ENCODE measurements at places on chromosomes 6 and 20. TPM values are rescaled to one million over a fixed set of nuclear protein-coding genes. Genes with fewer than 3 reads are reported as not detected.

GRCh38 chr6:394641-395289 is 3.2 kb downstream of the IRF4 start:
- H3K27me3 ChIP-seq = peaks cover 81% of the 10 kb centered on the region
- no peak overlapping the region for H3K4me3 ChIP-seq
- no peak overlapping the region for H3K27ac ChIP-seq
- DNase-seq = no peak

GRCh38 chr6:158771399-158772152 is 47.6 kb downstream of the EZR start:
- H3K4me3 ChIP-seq = no peak overlapping the region
- H3K4me1 ChIP-seq = peaks cover 15% of the 10 kb centered on the region
- no peak overlapping the region for H3K27ac ChIP-seq
- peaks cover 97% of the 10 kb centered on the region for H3K36me3 ChIP-seq
- no peak for DNase-seq

DNA sequence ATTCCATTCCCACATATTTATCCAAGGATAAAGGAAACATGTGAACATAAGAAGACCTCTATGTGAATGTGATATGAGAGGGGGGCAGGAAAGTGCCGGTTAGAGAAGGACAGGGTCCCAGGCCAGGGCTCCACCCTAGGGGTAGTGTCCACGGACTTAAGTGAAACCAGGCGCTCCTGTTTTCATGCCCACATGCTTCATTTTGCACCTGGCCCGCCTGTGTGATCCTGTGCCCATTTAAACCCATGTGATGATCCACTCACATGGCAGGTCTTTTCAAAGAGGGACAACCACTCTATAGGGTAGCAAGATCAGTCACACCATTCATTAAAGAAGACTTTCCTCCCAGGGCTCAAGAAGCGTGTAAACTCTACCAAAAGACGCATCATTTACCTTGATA is 865.3 kb upstream of the GJE1 start:
- H3K4me3 ChIP-seq = no peak overlapping the region
- no peaks in the 10 kb centered on the region for H3K4me1 ChIP-seq
- no peak overlapping the region for H3K27ac ChIP-seq
- no peaks in the 10 kb centered on the region for H3K36me3 ChIP-seq
- no peaks in the 10 kb centered on the region for H3K27me3 ChIP-seq
- DNase-seq = no peak

GPR63 gene
- 5.0 TPM for total RNA-seq

All from endodermal cell (in vitro differentiated cells).